ENCODE measurements at places on chromosomes 5 and 9.

- no peak for DNase-seq
Observed at GRCh38 chr5:141769671-141770070, 87.6 kb upstream of the ARAP3 start.

- DNase-seq: no peak
Observed at GRCh38 chr5:41433552-41434181, 76.7 kb downstream of the PLCXD3 start.

- no peak for DNase-seq
Observed at GRCh38 chr9:125447202-125447802, 185.7 kb downstream of the GAPVD1 start.

DNA sequence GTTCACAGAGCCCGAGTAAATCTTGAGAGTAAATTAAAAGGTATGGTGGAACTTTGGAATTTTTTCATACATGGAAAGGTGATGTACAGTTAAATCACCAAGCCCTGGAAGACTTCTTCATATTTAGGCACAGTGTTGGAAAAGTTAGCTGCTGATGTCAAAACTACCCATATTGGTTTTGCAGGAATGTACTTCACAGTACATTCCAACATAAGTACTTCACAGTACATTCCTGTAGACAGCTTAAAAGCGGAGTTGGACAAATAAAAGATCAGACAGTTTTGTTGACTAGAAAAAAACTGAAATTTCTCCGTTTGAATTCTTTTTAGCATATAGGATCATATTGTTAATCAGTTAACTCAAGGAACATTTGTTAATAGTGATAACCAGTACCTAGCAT lies 1.8 kb downstream of the RANBP17 start:
- DNase-seq: no peak

- DNase-seq: no peak
Observed at GRCh38 chr5:132104556-132104955, 31.0 kb downstream of the CSF2 start.

DNA sequence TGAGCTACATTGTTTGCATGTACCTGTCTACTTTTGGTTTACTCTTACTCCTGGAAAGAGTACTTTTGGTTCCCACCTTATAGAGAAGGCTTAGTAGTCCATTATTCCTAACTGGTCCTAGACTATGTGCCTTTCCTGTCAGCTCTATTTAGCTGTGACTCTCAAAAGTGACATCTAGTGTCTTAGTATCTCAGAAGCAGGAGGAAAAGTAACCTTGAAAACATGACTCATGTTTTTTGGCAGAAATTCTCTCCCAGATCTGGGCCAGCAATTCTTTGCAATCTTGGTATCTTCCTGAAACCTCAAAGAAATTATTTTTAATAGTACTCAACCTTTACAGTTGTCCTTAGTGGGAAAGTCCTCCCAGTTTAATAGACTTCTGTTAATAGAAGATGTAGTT lies 691.7 kb upstream of the SEMA6A start:
- DNase-seq: no peak

DNA sequence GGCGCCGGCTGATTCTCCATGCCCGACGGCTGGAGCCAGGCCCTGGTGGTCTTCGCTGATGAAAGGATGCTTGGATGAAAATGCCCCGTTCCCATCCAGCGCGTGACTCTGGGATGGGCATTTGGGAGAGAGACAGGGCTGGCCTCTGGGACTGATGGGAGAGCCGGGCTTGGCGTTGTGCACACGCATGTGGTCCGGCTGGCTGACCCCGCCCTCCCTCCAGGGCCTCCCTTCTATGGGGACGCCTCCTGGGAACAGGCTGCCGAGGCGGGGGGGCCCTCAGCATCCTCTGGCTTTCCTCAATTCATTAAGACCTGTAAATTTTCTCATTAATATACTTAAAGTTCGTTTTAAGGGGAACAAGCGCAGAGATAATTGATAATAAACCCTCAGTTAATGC lies 36.8 kb downstream of the UNC5A start:
- no peak for DNase-seq

- no peak for DNase-seq
Observed at GRCh38 chr9:33467526-33467925, 6.2 kb downstream of the NOL6 start.

- DNase-seq: no peak
Observed at GRCh38 chr9:118829334-118829733, 539.9 kb downstream of the BRINP1 start.

DNA sequence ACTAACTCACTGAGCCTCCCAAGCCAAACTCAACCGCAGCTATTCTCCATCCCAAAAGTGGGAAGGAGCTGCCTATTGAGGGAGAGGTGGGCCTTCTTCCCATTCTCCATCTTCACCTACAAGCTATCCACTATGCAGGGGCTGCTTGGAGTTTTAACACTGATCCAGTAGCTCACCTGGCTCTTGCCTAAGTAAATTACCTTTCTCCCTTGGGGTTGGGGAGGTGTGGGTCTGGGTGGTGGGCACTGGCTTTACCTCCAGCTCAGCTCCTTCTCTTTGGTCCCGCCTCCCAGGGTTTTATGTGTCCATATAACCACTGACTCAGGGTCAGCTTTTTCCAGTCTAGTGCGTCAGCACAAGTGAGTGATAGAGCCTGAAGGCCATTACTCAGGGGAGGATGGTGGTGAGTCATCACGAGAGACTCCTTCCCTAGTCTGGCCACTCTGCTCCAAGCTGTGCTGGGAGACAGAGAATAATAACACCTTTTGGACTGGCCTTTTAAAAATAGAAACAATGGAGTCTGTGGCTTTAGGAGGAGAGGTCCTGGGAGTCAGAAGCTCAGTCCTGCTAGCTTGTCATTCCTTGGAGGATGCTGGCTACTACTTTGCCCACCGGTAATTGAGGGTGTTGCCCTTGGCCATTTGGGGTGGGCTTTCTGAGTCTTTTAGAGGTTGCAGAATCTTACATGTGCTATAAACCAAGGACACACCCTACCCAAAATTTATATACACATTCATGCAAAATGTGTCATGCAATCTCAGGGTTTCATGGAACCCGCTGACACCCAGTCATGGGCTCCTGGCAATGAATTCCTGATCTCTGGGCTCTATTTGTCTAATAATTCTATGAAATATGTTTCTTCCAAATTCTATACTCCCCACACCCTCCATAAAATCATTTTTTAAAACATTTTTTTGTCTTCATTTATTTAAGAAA lies 35.6 kb upstream of the ATP6V1G1 start:
- DNase-seq: no peak

- DNase-seq: no peak
Observed at GRCh38 chr9:114433086-114433485, 45.3 kb upstream of the AKNA start.

- no peak for DNase-seq
Observed at GRCh38 chr5:78416677-78417425, 56.4 kb downstream of the SCAMP1 start.

DNA sequence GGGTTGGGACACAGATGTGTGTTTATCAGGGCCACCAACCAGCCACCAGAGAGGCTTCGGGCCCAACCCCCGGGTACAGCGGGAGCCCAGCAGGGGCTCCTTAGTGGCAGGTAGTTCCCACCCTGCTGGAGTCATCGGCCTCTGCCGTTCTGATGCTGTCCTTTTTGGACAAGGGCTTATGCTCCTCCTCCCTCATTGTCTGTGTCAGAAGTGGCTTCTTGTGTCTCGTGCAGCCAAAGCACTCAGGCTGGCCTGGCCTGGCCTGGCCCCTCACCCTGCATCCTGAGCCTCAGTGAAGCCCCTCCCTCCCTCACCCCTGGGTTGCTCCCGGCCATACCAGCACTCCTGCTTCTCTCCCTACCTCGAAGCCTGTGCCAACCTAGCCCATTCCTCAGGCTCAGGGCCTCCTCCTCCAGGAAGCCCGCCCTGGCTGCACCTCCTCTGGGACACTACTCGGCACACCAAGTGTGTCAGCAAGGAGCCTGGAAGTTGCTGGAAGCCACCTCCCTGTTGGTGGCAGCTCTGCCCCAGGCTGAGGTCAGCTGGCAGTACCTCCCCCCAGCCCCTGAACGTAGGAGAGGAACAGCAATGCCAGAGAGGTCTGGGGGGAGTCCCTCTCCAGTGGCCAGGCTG lies 4.1 kb upstream of the UBAC1 start:
- DNase-seq: no peak

DNA sequence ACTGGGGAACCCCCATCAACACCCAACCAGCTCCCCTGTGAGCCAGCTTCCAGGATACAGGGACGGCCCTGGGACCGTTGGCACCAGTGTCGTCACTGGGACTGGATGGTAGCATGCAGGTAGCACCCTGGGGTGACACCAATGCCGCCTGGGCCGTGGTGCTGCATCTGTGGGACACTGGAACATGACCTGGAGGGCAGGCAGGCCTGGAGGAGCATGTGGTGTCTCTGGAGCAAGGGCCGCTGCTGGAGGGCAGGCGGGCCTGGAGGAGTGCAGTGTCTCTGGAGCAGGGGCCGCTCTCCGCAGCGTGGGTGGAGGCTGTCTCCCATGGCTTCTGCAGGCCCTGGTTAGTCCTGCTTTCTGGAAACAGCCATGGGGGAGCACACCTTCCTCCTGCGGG lies 13.1 kb downstream of the LPCAT1 start:
- no peak for DNase-seq

- no peak for DNase-seq
Observed at GRCh38 chr5:126531543-126532120, 63.4 kb downstream of the ALDH7A1 start.

GRCh38 chr5:113548396-113548795 lies 34.9 kb downstream of the YTHDC2 start:
- no peak for DNase-seq

DNA sequence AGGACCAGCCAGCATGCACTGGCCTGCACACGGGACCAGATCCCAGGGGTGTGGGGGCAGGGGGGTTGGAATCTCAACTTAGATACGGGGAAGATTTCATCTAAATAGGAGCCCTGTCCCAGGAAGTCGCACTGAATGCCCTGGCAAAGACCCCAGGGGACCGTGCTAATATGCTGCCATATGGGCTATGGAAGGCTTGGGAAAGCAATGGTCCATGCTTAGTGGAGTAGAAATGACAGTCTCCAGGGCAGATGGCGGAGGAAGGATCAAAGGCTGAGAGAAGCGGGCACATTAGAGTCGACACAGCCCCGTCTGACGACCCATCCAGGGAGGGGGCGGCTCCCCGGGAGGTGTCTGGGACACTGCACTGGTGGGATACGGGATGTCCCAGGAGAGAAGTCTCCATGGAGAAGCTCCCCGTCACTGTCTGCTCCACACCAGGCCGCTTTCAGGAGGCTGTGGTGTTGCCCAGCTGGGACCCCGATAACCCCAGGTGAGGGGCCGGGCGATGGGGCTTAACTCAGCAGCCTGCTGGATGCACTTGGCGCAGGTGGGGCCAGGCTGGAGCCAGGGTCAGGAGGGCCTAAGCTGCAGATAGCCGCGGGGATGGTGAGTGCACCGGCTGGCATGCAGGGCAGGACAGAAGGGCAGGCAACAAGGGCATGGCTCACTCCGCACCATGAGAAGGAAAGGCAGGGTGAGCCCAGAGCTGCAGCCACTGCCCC lies 377.7 kb upstream of the IRX1 start:
- no peak for DNase-seq

- DNase-seq: no peak
Observed at GRCh38 chr5:33367416-33367815, 73.3 kb upstream of the TARS1 start.

DNA sequence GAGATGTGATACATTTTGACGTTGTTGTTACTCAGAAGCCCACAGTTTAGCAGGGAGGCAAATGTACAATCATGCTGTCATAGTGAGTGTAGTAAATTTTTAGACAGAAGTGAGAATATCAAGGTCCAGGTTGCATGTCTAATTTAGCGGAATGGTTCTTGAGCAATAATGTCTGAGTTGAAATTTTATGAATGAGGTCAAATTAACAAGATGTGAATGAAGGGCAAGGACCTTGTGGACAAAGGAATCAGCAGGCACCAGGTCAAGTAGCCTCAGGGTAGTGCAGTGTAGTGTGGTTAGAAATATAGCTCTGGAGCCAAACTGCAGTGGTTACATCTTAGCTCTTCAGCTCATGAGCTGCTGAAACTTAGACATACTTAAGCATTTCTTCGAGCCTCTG lies 36.2 kb downstream of the TNFSF8 start:
- DNase-seq: no peak

DNA sequence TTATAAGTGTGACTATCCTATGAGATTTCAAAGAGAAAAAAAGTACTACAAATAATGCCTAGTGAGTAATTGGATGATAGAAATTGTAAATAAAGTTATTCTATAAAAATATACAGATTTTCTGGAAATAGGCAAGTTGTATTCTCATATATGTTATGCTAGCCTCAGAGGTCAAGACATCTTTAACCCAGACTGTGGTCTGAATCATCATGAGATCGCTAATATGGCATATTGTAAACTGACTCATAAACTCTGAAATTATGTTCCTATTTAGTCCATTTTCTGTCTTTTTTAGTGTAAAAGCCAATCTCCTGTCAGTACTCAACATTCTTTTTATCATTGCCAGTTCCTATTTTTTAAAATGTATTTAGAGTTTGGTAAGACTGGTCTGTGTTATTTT lies 14.2 kb downstream of the LOX start:
- DNase-seq: no peak

DNA sequence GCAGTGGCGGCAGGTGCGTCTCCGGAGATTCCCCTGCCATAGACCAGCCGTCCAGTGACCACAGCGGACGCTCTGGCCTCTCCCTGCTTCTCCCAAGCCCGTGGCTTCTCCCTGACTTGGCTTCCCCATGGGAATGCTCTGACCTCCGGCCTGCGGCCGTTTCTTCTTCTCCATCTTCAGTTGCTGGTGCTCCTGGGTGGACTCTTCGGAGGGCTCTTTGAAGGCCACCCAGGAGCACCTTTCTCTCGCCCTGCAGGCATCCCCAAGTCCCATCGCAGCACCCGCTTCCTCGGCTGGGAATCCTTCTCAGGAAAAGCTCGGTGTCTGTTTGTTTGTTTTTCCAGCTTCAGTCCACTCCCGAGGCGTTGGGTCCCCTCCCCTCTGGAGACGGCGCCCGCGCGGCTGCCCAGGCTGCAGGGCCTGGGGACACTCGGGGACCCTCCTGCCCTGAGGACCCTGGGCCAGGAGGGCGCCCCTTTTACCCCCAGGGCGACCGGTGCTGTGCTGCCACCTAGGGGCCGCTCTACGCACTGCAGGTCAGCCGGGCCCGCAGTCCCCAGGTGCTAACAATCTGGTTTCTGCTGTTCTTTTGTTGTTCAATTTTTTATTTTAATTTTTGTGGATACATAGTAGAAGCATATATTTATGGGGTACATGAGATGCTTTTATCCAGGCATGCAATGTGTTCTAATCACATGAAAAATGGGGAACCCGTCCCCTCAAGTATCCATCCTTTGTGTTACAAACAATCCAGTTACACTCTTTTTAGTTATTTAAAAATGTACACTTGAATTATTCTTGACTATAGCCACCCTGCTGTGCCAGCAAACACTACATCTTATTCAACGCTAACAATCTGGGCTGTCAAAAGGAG lies 197.9 kb upstream of the ADAMTS16 start:
- DNase-seq: no peak

Measured in activated T-helper 1 cell treated with Interleukin-2 at 50 U/mL for 16 hours (primary cell).